ENCODE measurements at places on chromosomes 11 and 22.

DNA sequence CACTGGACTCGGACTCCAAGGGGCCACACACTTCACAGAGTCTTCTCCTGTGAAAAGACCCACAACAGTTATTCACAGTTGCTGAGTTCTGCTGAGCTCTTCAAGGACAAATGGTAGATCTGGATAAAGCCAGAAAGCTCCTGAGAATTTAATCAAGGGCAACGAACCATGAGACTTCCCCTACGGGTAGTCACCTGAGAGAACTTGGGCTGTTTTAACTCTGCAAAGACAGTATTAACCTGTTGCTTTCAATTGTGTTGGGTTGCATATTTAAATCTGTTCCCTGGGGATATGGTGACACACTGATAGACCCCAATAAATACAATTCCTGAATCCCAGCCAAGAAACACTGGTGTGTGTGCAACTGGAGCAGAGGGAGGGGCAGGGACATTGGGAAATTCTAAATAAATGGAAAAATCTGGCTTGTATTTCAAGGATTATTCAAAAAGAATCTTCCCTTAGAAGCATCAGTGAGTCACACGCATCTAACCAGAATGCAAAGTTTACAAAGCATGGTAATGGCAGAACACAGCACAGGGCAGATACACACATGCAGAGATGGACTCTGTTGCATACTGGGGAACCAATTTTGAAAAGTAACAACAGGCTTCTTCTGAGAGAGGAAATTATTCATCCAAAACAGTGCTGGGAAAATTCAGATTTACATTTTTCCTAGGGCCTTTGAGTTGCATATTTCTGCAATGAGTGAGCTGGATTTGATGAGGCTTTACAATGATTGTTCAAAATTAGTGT, 4.0 kb downstream of the KCNJ1 start:
- DNase-seq, result no peak

GRCh38 chr11:75150879-75151278, at the start of gene SLCO2B1:
Gene SLCO2B1 (plus strand): TSS chr11:75151107. CDS start chr11:75151382, 275 bp downstream.
- DNase-seq, result peak; percentile 54

GRCh38 chr11:75270896-75271418, 30.4 kb downstream of the TPBGL start:
- DNase-seq, result no peak

DNA sequence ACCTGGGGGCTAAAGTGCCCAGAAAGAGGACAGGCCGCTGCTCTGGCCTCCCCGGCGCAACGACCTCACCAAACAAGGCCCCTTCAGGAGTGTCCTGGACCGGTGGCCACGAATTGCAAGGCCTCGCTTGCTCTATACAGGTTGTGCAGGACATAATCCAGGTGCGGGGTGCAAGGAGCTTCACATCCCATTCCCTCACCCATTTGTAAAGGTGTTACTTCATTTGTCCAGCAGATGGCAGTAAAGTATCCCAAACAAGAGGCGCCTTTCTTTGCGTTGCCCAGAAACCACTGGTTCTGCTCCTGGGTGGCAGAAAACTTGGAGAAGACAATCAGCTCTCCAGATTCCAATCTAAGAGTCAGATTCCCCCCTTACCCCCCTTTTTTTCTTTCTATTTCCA, 35.9 kb upstream of the PRDM11 start:
- peak; percentile 82 for DNase-seq

- DNase-seq, result no peak
These were observed 1078.6 kb downstream of the LRRC4C start for GRCh38 chr11:40380835-40381234.

DNA sequence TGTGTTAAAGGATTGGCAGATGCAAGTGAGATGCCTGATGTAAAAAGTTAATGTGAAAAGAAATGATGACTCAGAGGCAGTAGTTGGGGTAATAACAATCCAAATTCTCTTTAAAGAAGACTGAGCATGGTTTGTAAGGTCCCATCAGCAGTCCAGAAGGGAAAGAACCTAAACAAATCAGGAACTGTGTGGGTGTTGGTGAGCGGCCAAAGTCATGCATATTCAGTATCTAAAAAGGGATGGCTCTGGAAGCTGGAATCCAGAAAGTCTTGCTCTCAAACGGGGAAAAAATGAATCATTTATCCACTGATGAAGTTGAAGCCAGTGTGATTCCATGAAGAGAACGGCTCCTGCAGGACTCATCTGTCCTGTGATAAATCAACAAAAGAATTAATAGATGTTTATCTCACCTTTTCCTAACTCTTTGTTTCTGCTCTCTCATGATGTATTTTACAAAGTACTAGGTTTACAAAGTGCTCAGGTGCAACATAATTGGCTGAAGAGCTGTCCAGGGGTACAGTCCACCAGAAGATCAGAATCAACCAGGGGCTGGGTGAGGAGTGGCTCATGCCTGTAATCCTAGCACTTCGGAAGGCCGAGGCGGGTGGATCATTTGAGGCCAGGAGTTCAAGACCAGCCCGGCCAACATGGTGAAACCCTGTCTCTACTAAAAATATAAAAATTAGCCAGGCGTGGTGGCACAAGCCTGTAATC, 20.5 kb upstream of the SORL1-AS1 start:
- DNase-seq, result peak; percentile 79

DNA sequence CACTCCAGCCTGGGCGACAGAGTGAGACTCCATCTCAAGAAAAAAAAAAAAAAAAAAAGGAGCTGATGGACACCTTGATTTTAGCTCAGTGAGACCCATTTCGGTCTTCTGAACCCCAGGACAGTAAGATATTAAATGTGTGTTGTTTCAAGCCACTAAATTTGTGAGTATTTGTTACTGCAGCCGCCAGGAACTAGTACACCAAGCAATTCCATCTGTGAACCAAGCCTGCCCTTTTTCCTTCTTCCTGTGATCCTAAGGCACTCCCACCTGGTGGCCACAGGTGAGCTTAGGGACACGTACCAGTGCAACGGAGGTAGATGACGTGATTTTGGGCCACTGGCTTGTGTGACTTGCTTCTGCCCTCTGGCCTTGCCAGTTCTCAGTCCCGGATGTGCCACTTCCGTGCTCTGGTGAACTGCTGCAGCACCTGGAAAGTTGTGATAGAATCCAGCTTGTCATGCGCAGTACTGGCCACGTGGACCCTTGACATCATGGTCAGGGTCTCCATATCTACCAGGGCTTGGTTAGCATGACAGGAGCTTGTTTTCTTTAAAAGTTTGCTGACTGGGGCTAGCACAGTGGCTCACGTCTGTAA, 19.6 kb upstream of the ATXN10 start:
- no peak for DNase-seq

GRCh38 chr11:61377461-61378160, 14.8 kb upstream of the TMEM216 start:
- peak; percentile 46 for DNase-seq

- DNase-seq, result no peak
These were observed 176.5 kb downstream of the CTTN start for GRCh38 chr11:70574725-70575347.

DNA sequence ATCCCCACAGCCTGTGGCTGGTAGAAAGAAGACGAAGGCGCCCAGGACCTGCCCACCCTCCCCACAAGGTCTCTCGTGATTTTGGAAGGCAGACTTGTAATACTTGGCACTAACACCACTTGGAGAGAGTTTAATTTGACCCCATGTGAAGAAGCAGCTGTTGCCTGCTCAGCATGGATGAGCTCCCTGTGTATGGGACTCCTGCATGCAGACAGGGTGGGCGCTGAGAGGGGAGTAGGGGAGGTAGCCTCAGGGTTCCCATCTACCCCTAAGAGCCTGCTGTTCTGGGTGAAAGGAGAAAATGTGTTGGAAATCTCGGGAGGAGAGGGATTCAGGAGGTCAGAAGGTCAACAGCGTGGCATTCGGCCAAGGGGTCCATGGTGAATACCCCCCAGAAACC, 625.9 kb downstream of the TBC1D22A start:
- DNase-seq, result no peak

- DNase-seq, result no peak
These were observed 38.3 kb downstream of the IGLL5 start for GRCh38 chr22:22925805-22926369.

- DNase-seq, result no peak
These were observed 157.8 kb downstream of the CCDC34 start for GRCh38 chr11:27205250-27205649.

DNA sequence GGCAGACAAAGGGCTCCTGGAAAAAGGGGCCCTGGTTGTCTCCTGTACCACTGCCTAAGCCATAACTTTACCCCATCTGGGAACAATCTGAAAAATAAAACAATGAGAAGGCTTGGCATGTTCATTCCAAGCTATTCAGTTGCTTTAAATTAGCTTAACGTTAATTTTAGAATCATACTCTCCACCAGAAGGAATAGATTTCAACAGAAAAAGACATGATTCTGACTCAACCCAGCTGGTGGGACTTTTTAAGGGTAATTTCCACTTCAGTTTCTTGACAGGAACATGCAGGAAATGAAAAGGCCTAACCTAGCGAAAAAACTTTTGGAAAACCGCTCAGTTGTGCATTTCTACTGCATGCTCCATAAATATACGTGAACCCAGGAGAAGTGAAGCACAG, 7.9 kb downstream of the SF3A1 start:
- DNase-seq, result peak; percentile 64

- no peak for DNase-seq
These were observed 63.0 kb downstream of the ARHGAP8 start for GRCh38 chr22:44815099-44816070.

- DNase-seq, result peak; percentile 80
These were observed 38.3 kb upstream of the CXCR5 start for GRCh38 chr11:118845369-118845768.

DNA sequence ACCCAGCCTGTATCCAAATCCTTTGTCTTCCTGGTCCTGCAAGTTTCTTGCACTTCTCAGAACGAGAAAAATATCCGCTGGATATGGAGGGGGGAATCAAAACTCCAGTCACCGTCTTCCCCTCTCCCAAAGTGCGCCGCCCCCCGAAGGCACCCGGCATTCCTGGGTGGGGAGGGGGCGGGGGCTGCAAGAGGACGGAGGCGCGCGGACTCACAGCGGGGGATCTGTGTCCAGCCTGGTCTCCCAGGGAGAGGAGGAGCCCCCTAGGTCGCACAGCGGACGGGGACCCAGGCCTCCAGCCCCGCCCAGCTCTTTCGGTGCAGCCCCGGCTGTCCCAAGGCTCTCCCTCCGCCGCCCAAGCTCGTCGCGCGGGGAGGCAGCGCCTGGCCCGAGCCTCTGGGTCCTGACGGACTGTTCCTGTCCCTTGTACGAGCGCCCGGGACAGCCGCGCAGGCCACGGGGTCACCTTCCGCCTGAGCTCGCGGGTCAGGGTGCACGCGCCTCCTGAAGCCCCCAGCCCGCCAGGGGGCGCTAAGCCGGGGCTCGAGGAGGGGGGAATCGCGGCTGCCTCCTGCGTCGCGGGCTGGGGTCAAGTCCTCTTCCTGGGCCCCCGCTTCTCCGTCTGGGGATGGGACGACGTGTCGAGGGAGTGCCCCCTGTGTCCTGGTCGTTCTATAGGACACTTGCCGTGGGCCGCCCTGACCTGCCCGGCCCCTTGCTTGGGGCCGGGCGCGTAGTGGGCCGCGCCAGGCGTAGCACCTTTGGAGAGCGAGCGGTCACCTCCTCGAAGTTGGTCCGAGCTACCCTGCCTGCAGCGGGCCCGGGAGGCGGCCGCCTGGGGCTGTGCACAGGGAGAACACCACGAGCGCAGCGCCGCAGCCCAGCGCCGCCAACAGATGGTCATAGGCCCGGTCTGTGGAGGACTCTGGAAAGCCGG, 2.4 kb upstream of the WNT11 start:
- DNase-seq, result peak; percentile 90

DNA sequence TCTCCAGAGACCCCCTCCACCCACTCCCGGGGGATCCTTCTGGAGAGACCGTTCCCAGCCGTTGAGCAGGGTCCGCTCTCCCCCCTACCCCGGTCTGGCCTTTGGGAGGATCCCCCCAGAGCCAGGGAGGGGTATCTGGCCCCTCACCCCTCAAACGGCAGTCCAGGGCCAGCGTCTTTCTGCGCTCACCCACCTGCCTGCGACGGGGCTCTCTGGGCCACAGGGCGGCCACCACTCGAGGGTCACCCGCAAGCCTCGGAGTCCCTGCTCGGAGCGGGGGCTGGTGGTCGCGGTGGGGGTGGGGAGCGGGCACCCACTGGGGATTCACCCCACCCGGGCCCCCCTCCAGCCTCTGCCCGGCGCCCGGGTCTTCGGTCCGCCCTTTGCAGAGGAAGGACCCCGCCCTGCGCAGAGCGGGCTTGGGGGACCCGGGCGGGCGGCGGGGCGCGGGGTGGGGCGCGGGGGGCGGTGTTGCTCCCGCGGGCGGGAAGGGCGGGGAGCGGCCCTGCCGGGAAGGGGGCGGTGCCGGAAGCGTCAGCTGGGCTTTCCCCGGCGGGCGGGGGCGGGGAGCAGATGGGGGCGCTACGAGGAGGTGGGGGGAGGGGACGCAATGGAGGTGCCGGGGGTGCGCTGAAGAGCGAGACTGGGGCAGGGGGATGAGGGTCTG, 16.6 kb downstream of the CRELD2 start:
- peak; percentile 95 for DNase-seq

DNA sequence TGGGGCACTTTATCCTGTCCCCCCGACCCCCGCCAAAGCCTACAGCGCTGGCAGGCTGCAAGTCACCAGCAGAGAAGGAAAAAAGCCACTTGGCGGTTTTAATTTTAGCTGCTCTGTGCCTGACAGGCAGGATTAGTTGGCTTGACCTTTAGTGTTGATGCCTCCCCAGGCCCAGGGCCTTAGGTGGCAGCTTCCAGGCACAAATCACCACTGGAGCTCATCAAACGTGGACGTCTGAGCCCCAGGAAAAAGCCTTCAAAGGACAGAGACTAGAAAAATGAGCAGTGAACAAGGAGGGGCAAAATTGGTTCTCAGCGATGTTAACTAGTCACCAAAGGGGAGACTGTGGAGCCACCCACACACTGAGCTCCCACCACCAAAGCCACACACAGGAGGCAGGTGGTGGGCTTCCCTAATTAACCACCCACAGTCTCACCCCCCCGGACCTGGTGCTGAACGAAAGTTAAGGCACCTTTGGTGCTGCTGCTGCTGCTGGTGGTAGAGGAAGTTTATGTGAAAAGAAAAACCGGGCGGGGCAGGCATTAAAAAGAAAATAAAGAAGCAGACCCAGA, 4.4 kb upstream of the PYGM start:
- no peak for DNase-seq

GRCh38 chr11:133978794-133979193, 22.0 kb upstream of the IGSF9B start:
- no peak for DNase-seq

- no peak for DNase-seq
These were observed 73.8 kb upstream of the CDON start for GRCh38 chr11:126136507-126136906.

DNA sequence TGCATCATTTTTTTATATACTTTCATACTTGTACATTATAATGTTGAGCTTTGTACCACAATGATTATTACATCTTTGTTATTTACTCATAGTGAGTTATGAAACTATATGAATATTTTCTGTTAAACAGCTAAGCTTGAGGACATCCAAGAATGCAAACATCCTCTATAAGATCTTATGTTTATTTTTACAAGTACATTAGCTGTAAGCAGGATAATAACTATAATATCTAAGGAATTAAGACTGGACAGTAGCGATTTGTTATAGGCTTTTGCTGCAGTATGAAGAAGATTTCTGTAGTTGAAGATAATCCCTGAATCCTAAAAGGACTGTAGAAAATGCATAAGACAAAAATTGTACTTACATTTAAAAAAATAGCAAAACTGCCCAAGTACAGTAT, 176.0 kb downstream of the METTL15 start:
- DNase-seq, result no peak

Measured in suppressor macrophage treated with lipopolysaccharide for 4 hours (primary cell).